ENCODE measurements at places on chromosomes 6 and 20. TPM values are rescaled to one million over a fixed set of nuclear protein-coding genes. Genes with fewer than 3 reads are reported as not detected.

TBX18 gene
- 11.8 TPM for total RNA-seq

COX4I2 gene
- not detected for total RNA-seq

PREX1 gene
- total RNA-seq, result 33.9 TPM

DEFB124 gene
- total RNA-seq, result not detected

TLDC2 gene
- total RNA-seq, result not detected

MCHR2 gene
- not detected for total RNA-seq

BTNL2 gene
- not detected for total RNA-seq

SLC35D3 gene
- not detected for total RNA-seq

RIN2 gene
- total RNA-seq, result 10.9 TPM

AVP gene
- total RNA-seq, result not detected

FAM83C gene
- not detected for total RNA-seq

ERVFRD-1 gene
- total RNA-seq, result not detected
